Endothelial cell of coronary artery (primary cell): ENCODE measurements at places on chromosomes 2 and 18. TPM values are rescaled to one million over a fixed set of nuclear protein-coding genes. Genes with fewer than 3 reads are reported as not detected.

The IL36A gene
- 0.09 TPM in 1 of 2 replicates, not detected in the other for total RNA-seq

The C2orf80 gene
- total RNA-seq: not detected in 2 replicates

The ALPG gene
- total RNA-seq: not detected in 2 replicates

The HOXD13 gene
- not detected in 2 replicates for total RNA-seq

The RIT2 gene
- not detected in 2 replicates for total RNA-seq

The CNRIP1 gene
- 29.9 and 43.5 TPM in 2 replicates for total RNA-seq

The REG3G gene
- total RNA-seq: not detected in 2 replicates

The SOCS6 gene
- 21.1 and 22.6 TPM in 2 replicates for total RNA-seq

The PRKAG3 gene
- total RNA-seq: not detected in 2 replicates

The RFX8 gene
- total RNA-seq: 0.28 and 0.81 TPM in 2 replicates

The ANKRD62 gene
- not detected in 2 replicates for total RNA-seq

The IL37 gene
- total RNA-seq: not detected in 2 replicates

The DUSP19 gene
- 1.6 and 3.3 TPM in 2 replicates for total RNA-seq

The ZNF892 gene
- 5.4 and 7.2 TPM in 2 replicates for total RNA-seq

The CTAGE1 gene
- 0.09 TPM in 1 of 2 replicates, not detected in the other for total RNA-seq

The CDH7 gene
- not detected in 2 replicates for total RNA-seq

The GALR1 gene
- total RNA-seq: not detected in 2 replicates

The SYT4 gene
- total RNA-seq: not detected in 2 replicates

The GREB1 gene
- total RNA-seq: 0.09 TPM in 2 replicates

The ZNF2 gene
- 6.7 and 7.6 TPM in 2 replicates for total RNA-seq

The MAPK4 gene
- under 0.01 TPM in 1 of 2 replicates, not detected in the other for total RNA-seq

The SPR gene
- 46.5 and 49.2 TPM in 2 replicates for total RNA-seq

The CCDC141 gene
- 0.09 TPM in 1 of 2 replicates, not detected in the other for total RNA-seq

The PDIA6 gene
- total RNA-seq: 396 and 464 TPM in 2 replicates

The SCYGR4 gene
- total RNA-seq: not detected in 2 replicates

The GAD1 gene
- 0.18 and 0.38 TPM in 2 replicates for total RNA-seq

The G6PC2 gene
- total RNA-seq: not detected in 2 replicates

The BIN1 gene
- total RNA-seq: 68.0 and 70.7 TPM in 2 replicates

The MARCHF4 gene
- 3.2 and 7.2 TPM in 2 replicates for total RNA-seq

The SNTG2 gene
- total RNA-seq: not detected in 2 replicates

The SRSF7 gene
- total RNA-seq: 195 and 234 TPM in 2 replicates

The GPR39 gene
- total RNA-seq: 0.27 and 0.38 TPM in 2 replicates

The CFAP65 gene
- total RNA-seq: under 0.01 TPM in 1 of 2 replicates, not detected in the other

The ERFE gene
- total RNA-seq: 0.09 and 0.66 TPM in 2 replicates

The MRPS5 gene
- total RNA-seq: 57.3 and 78.5 TPM in 2 replicates

The PSTPIP2 gene
- total RNA-seq: 4.8 TPM in 2 replicates
